ENCODE measurements at places on chromosomes 2 and 18.

GRCh38 chr2:120552800-120553481 lies 182.7 kb upstream of the GLI2 start:
- peak; percentile 20 for DNase-seq

DNA sequence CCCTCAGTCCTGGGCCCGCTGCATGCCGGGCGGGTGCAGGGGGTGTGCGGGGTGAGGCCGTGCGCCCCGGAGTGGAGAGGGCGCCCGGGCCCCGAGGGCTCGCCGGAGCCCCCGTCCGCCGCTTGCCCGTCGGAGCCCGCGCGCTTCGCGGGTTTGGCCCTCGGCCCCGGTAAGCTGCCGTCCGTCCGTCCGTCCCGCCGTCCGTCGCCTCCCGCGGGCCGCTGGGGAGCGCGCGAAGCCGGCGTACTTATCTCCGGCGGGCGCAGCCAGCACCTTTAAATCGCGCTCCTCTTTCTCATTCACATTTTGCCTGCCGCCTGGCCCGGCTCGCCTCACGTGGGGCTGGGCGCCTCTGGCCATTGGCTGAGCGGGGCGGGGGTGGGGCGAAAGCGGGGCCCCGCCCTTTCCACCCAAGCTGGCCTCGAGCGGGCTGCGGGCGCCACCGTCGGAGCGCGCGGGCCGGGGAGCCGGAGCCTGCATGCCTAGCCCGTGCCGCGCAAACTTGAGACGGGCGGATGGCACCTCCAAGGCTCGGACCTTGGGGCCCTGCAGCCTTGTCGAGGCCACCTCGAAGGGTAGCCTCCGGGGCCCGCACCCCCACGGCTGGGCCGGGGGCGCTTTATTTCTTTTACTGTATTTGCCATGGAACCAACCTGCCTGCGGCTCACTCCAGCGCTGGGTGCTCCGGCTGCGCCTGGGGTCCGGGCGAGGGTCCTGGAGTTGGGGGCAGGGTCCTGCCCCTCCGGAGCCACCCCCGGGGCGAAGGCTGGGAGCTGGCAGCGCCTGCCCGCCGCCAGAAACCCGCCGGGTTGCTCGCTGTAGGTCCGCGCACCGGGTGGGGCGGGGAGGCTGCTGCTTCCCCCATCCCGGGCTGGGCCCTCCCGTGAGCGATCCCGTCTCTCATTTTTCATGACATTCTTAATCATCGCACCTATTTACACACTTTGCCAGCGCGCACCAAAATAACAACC lies at the start of gene GBX2:
TSS of gene GBX2 (minus strand) at position 277 of the 971 bp plus-strand sequence. CDS start 415 bp downstream, outside the sequence.
- DNase-seq = no peak

- DNase-seq = no peak
Measured at GRCh38 chr2:162125138-162125537, 26.9 kb downstream of the GCG start.

DNA sequence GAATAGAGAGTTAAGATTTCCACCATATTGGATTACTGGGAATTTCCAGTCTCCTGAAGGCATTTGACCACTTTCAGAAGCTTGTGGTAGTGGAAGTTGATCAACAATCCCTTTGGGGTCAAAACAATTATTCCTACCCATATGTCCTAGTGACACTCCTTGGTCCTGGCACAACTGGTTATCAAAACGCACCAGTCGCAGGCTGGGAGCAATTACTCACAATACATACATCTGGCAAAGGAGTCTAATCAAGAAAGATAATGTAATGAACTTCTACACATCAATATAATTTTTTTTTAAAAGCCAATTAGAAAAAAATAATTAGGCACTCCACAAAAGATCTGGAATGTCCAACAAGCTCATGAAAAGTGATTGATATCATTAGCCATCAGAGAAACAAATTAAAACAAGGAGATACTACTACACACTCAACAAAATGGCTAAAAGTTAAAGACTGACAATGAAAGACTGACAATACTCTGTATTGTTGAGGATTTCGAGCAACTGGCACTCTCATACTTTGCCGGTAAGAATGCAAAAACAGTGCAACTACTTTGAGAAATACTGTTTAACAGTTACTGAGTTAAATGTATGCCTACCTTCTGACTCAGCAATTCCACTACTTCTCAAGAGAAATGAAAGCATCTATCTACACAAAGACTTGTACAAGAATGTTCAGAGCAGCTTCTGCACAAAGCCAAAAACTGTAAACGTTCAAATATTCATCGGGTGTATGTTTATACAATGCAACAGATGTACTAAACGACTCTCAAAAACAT lies 2.0 kb downstream of the INO80C start:
- DNase-seq = no peak

- no peak for DNase-seq
Measured at GRCh38 chr2:209389171-209389618, 34.7 kb upstream of the MAP2 start.

DNA sequence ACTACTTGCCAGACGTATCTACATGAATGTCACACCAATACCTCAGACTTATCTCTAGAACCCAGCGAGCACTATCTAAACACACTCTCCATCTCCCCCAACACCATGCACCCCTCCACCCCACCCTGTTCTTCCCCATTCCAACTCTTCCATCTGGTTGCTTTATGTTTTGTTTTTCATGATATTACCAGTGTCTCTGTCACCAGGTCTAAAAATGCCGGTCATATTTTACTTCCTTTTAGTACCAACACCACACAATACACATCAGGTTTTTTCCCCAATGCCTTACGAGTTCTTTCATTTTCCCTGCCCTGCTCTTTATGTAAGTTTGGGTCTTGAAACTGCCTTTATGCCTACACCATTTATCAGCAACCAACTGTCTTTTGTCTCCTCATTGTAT lies 10.2 kb upstream of the ITGA4 start:
- no peak for DNase-seq

- no peak for DNase-seq
Measured at GRCh38 chr2:42147641-42148274, 21.4 kb upstream of the EML4 start.

GRCh38 chr18:58505181-58505580 lies 123.7 kb downstream of the ALPK2 start:
- no peak for DNase-seq

DNA sequence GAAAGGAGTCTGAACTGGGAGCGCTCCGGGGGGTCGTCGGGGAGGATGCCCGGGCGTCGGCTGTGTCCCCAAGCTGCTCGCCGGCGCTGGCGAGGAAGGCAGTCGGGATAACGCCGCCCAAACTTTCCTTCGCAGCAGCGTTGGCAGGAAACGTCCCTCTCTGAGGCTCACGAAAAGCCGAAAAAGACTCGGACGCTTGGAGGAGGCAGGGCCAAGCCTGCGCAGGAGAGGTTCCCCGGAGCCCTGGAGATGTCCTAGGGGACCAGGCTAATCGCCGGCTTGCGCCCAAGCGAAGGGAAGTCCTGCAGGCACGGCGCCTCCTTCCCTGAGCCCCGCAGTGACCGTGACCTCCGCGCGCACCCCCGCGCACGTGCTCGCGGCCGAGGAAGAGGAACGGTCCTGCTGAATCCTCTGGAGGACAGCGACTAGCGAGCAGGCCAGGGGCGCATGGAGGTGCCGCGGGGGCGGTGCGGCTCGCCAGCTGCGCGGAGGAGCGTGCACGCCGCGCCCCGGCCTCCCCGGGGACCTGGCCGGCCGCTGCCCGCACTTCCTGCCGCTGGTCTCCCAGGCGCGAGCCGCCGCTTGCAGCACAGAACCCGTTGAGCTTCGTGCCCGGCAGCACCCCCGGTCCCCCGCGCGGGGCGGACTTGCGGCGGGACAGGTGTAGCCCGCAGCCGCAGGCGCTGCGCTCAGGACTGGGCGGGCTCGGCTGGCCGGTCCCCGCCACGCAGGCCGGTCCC lies at the start of gene SH3RF3:
TSS of gene SH3RF3 (plus strand) at position 590 of the 740 bp plus-strand sequence.
- DNase-seq = no peak

GRCh38 chr2:236552212-236552542 lies 17.4 kb upstream of the ACKR3 start:
- DNase-seq = no peak

GRCh38 chr18:9809697-9810096 lies 76.1 kb upstream of the TXNDC2 start:
- no peak for DNase-seq

- no peak for DNase-seq
Measured at GRCh38 chr2:128311755-128312341, 6.8 kb downstream of the HS6ST1 start.

DNA sequence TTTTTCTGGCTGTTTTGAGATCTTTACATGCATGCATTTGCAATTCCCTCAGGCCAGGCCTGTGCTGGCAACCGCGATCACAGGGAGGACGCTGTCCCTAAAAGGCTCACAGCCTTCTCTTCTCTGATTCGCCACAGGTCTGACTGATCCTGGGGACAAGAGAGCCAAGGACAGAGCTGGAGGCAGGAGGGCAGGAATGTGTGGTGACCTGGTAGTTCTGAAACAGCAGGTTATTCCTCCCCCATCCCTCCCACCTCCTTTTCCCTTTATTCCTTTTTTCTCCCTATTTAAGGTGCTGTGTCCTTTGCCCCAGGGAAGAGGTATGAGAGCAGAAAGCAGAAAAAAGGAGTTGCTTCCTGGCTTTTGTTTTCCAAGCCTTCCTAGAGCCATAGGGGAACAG lies 21.9 kb downstream of the TMEM177 start:
- DNase-seq = no peak

GRCh38 chr2:120937686-120938044 lies 202.0 kb downstream of the GLI2 start:
- DNase-seq = no peak

GRCh38 chr18:57352271-57352701 lies at the start of gene ST8SIA3:
Gene ST8SIA3 (plus strand): TSS chr18:57352557. CDS start chr18:57352847, 290 bp downstream.
- DNase-seq = peak; percentile 6

GRCh38 chr2:60174146-60174545 lies 379.3 kb downstream of the BCL11A start:
- DNase-seq = no peak

- DNase-seq = no peak
Measured at GRCh38 chr2:174076040-174076439, 110.9 kb upstream of the SP3 start.

DNA sequence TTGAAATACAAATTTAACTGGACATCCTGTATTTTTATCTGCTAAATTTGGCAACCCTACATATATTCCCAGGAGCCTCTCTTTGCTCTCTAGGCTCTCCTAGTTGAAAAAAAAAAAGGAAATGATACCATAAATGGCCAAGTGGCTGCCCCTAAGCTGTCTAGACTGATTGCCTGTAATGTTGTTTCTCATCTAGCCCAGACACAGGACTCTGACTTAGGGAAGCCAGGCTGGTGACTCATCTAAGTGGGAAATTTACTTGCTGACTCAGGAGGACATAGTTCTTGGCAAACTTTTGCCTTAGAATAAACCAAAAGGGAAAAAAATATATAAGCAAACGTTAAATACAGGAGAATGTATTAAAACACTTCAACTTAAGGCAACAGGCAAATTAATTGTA lies 14.6 kb upstream of the ITGAV start:
- DNase-seq = no peak

GRCh38 chr2:75707901-75708300 lies 2.8 kb downstream of the GCFC2 start:
- DNase-seq = no peak

DNA sequence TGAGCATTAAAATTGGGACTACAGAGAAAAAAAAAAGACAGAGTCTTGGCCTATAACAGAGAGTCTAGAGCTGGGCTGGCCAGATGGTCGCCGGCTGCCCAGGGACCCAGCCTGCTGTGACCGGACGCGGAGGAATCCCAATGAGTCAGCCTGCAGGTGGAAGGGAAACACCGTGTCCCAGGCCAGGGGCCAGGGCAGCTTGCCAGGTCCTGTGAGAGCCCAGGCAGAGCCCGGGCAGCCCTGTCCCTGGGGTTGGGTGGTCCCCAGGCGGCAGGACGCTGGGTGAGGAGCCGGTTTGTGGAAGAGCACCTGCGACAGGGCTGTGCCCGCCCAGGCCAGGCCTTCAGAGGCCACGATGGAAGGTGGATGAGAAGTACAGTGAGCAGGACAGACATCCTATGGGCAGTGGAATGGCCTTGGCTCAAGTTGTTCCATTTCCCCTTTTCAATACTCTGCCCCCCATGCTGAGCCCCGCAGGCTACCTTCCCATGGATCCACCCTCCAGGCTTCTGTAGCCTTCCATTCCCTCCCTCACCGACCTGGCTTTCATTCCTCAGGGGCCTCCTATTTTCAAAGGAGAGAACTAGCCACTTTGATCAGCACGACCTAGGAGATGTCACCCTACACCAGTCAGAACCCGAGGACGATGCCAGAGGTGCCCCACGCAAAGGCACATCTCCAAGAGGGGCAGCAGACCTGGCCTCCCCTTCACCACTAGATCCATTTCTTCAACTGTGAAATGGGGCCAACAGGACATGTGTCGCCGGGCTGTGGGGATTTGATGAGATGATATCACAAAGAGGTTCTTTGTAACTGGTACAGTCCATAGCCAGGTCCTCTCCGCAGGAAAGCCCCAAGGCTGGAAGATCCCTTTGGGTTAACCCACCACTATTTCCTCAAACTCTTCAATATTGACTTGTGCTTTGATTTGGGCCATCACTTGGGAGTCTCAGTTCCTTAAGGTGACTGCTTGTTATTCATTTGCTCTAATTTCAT lies 87.5 kb downstream of the POLR1A start:
- DNase-seq = no peak

DNA sequence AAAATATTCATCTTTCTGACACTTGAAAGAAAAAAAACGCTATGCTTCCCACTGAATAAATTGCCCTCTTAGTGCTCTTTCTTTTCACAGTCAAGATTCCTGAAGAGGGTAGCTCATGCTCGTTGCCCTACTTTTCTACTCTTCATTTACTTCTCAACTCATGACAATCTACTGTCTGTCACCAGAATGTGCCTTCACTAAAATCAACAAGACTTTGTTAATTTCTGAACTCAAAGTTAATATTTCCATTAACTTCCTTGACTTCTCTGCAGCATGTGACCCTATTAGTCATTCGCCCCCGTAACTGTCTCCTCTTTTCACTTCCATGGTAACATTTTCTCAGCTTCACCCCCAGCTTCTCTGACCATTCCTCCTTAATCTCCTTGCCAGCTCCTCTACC lies 98.9 kb upstream of the MAPRE2 start:
- DNase-seq = no peak

- DNase-seq = no peak
Measured at GRCh38 chr2:212845941-212846340, 305.5 kb downstream of the IKZF2 start.

GRCh38 chr2:3113769-3114168 lies 263.8 kb downstream of the EIPR1 start:
- no peak for DNase-seq

DNA sequence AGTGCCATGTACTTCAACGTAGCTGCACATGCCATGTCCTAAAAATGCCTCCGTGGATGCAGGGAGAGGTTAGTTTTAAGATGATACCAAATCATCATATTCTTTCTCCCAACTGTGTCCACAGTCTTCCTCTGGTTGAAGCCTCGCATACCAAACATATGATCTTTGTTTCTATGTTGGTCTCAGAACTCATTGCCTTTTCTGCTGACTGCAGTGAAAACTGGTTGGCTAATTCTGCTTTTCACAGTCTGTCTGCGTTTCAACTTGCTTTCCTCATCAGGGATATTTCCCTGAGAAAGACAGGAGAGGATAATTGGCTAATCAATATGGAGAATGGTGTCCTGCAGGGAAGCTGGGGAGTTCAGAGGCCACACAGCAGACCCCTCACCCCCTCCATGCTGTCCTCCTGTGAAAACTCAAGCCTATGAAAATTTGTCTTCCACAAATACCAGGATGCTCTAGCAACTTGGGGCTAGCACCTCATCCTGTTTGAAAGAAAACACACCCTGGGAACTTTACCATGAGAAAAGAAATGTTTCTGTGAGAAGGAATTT lies 192.2 kb upstream of the PXDN start:
- DNase-seq = no peak

GRCh38 chr2:199466692-199467065 lies 8.9 kb upstream of the SATB2 start:
- DNase-seq = no peak

- peak; percentile 53 for DNase-seq
Measured at GRCh38 chr2:43225093-43225787, 1.2 kb downstream of the ZFP36L2 start.
